ENCODE measurements at places on chromosomes 2 and 18.

- no peak for DNase-seq
Measured at GRCh38 chr2:136319651-136320050, 201.7 kb upstream of the CXCR4 start.

- no peak for DNase-seq
Measured at GRCh38 chr2:45851576-45852304, 200.3 kb downstream of the PRKCE start.

DNA sequence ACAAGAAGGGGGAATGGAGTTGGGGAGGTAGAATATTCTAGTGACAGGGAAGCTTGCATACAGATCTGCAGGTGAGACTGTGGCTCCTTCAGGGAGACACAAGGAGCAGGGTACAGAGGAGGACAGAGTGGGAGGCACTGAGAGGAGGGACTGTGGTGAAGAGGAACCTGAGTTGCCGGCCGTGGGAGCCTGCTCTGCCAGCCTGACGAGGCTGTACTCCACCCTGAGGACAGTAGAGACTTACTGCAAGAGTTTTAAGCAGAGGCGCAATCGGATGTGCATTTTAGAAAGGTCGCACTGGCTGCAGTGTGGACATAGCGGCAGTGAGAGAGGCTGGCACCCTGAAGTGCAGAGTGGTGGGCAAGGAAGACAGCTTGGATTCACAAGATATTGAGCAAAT lies 185.8 kb downstream of the GFPT1 start:
- DNase-seq: no peak

- DNase-seq: no peak
Measured at GRCh38 chr2:36336321-36336720, 19.3 kb upstream of the CRIM1 start.

DNA sequence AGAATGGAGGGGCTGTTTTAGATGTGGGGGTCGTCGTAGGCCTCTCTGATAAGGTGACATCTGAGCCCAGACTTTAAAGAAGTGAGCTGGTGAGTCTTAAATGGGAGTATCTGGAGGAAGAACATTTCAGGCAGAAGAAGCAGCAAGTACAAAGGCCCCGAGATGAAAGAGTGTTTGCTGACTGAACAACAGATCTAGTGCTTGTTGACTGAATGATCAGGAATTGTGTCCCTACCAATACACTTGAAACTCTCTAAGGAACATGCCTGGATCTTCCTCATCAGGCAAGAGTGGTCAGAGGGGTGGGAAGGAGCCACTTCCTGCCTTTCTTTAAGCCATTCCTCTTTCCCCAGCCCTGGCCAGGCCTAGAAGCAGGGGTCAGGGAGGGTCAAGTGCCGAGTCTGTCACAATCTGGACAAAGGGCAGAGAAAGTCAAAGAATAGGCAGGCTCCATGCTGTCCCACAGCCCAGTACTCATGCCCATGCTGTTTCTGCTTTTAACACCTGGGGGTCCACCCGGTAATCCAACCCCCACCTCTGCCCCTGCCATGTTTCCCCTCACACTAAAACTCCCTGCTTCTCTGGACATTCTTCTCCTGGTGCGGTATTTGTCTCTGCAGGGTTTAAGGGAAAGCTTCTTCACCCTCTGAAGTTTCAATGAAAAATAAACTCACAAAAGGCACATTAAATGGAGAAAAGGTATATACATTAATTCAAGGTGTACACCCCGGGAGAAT lies 3.0 kb upstream of the TMEM37 start:
- DNase-seq: no peak

DNA sequence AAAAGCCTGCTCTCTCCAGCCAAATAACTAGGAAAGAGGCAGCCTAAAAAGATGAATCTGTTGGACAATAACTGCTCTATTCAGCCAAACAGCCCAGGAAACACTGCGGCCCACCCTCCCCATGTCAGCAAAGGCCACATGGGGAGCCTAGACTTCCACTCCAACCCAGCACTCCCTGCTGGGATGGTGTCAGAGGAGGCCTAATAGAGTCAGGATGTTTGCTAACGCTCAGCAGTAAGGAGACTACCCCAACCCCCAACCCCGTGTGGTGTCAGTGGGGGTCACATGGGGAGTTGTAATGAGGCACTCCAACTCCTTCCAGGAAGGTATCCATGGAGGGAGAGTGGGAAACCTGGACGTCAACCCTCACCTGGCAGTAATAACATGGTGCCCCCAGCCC lies 41.6 kb downstream of the ZBTB7C start:
- no peak for DNase-seq

GRCh38 chr2:221924576-221924975 lies 352.5 kb upstream of the EPHA4 start:
- DNase-seq: no peak

- DNase-seq: no peak
Measured at GRCh38 chr2:3001615-3002560, 375.7 kb downstream of the EIPR1 start.

GRCh38 chr2:105643405-105644173 lies 101.1 kb upstream of the NCK2 start:
- DNase-seq: no peak

DNA sequence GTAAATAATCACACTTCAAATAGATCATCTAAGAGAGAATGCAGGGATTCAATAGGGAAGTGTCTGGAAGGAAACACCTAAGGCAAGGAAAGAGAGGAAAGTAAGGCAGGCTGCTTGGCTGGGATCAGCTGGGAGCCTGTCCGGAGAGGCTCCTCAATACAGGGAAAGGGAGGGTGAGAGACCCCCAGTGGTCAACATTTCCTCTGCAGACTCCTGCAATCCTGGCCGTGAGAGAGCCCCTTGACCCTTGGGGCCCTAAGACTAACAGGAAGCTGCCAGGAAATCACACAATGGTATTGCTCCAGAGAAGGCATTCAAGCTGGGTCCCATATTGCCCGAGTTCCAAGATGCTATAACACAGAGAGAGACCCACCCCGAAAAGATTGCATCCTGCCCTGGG lies 549.4 kb downstream of the NYAP2 start:
- no peak for DNase-seq

GRCh38 chr2:75432761-75433361 lies 127.9 kb downstream of the EVA1A start:
- no peak for DNase-seq

- no peak for DNase-seq
Measured at GRCh38 chr2:37096568-37096967, 12.2 kb downstream of the GPATCH11 start.

DNA sequence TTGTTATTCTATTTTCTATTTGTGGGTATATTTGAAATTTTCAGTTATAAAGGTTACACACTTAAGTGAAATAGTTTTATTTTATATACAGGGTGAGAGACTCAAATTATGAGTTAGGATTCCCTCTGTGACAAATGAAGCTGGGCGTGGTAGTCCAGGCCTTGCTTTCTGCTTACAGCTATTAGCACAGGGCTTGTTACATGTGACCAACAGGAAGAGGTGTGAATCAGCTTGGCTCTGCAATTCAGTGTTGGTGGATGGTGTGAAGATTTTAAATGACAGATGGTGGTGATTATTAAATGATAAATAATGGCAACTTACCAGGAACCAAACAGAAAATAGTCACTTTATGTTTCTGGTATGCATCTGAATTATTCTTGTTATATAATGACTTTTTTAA lies 64.4 kb upstream of the NOSTRIN start:
- no peak for DNase-seq

- no peak for DNase-seq
Measured at GRCh38 chr2:23239374-23239773, 145.6 kb upstream of the KLHL29 start.

- no peak for DNase-seq
Measured at GRCh38 chr2:224724331-224724730, 8.2 kb upstream of the CCDC195 start.

DNA sequence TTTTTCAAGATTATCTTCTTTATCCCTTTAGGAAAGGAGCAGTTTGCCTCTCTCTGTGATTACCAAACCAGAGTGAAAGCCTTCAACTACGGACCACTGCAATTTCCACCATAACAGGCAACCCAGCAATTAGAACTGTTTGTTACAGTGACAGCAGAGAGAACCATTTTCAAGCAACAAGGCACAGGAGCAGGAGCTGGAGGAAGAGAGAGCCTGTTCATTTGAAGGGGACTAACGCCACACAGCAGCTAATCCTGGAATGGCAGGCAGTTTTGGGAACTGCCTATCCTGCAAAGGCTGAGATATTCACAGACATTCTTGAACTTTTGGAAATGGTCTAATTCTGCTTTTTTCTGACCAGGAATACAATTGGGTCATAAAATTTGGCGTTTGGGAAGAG lies 1541.9 kb upstream of the PIK3C3 start:
- no peak for DNase-seq

DNA sequence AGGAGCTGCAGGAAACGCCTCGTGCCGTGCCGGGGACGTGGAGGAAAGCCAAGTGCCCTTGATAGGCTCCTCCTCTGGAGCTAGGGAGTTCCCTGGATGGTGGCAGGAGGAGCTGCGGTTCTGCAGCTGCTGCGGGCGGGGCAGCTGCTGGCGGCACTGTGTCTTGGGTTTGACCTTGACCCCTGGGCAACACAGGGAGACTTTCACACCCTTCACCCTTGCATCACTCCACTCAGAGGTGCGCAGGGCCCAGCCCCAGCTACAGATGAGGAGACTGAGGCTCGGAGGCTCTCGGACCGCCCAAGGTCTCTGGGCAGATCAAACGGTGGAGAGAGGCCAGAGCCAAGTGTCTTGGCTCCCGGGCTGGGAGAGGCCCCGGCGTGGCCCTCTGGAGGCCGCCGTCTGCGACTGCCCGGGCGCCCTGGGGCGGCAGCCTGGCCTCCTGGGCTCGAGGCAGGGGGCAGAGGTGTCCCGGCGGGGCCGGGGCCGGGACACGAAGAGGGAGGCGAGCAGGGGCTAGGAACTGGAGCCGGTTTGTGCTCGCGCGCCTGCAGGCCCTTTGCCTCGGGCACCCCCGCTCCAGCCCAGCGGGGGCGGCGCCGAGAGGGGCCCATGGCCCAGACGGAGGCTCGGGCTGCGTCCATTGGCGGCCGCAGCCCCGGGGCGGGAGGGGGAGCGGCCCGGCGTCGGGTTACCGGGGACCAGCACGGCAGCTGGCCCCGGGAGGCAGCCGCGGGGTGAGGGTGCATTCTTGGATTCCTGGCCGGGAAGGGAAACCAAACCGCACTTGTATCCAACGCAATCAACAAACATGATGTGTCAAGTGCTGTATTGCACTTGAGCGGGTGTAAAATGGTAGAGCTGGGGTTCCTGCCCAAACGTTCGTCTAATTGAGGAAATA lies 129.6 kb upstream of the SLC1A4 start:
- DNase-seq: peak; percentile 58

- DNase-seq: no peak
Measured at GRCh38 chr2:230203110-230203676, 16.6 kb downstream of the SP110 start.

- DNase-seq: no peak
Measured at GRCh38 chr2:20205915-20206524, 18.9 kb downstream of the SDC1 start.

DNA sequence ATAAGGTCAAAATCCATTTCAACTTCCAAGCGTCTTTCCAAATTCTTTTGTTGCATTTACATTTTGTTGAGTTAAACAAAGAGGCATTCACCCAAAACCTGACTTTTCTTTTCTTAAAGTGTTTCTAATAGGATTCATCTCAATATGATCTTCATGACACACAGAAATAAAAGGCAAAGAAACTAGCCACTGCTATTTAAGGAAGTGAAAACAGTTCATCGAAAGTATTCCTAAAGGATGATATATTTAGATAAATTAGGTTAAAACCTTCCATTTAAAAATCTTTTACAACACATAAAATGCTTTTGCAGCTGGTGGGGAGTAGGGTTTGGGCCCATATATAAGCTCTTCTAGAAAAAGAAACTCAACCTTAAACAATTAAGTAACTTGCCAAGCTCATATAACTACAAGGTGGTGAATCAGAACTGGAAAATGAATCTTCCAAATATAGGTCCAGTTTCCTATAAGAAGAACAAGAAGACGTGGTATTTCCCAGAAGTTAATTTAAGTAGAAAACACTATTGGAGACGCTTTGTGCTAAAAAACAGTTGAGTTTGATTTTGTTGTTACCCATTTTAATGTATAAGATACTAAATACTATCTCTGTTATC lies 336.0 kb upstream of the HNRNPA3 start:
- DNase-seq: no peak

DNA sequence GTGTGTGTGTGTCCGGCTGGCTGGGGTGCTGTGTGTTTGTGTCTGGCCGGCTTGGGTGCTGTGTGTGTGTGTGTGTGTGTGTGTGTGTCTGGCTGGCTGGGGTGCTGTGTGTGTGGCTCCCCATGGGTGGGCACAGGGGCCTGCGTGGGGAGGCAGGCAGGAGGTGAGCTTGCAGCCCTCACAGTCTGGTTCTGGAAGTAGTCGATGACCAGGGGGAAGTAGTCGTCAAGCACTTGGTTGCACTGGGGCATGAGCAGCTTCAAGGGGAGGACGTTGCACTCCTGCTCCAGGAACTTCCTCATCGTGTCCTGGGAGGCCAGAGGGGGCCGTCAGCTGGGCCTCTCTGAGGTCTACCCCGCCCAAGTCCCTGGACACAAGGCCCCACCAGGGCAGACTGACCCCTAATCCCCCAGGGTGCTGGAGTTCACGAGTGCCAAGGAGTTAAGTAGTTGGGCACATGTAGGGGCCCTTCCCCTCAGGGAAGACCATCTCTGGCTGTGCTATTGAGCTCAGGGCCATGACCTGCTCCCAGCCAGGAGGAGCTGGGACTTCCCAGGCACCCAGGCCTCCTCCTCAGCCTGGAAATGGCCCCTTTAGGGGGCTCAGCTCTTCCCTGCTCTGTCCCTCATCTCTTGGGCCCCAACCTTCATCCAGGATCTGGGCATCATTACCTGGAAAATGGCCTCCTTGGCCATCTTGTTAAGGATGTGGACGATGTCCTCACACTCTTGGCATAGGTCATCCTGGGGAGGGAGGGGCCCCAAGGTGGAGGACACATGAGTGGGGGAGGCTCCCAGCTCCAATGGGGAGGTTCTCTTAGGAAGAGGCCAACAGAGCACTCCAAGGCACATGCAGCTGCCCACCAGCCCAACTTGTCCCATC lies 1.3 kb downstream of the SFTPB start:
- no peak for DNase-seq

DNA sequence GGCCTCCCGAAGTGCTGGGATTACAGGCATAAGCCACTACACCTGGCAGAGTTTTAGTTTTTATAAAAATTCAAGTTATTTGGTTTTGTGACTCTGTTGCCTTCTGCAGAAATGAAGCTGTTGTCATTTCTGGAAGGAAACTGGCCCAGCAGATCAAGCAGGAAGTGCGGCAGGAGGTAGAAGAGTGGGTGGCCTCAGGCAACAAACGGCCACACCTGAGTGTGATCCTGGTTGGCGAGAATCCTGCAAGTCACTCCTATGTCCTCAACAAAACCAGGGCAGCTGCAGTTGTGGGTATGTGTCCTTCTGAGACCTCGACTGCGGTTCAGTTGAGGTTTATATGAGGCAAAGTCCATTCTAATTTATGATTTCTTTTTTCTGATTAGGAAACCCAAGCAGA lies 7.2 kb downstream of the MTHFD2 start:
- no peak for DNase-seq

GRCh38 chr2:17515652-17516051 lies 2.6 kb downstream of the RAD51AP2 start:
- no peak for DNase-seq

- DNase-seq: peak; percentile 18
Measured at GRCh38 chr18:32251466-32251865, 61.6 kb downstream of the MEP1B start.
